ENCODE measurements at places on chromosomes 4 and X.

DNA sequence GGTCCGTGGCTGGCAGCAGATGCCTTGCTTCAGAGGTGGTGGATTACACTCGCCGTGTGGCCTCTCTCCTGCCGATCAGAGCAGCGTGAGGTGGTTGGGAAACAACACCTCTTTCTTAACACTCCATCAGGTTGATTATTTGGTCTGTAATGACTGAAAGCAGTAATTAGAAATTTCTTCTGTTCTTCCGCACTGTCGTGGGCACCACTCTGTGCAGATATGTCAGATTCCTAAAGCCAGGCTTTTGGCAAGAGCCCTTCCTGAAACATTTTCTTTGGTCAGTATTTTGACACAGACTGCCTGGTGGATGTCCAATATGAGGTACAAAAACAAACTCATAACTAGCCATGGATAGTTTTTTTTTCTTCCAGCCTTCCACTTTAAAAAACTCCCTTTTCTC is 100.9 kb downstream of the FNIP2 start:
- no peak for DNase-seq

- no peak for DNase-seq
These were observed 70.6 kb downstream of the AR start for GRCh38 chrX:67614423-67614822.

- no peak for DNase-seq
These were observed 37.8 kb downstream of the DGKK start for GRCh38 chrX:50432829-50433289.

- DNase-seq = no peak
These were observed 86.2 kb downstream of the NPFFR2 start for GRCh38 chr4:72118017-72118416.

DNA sequence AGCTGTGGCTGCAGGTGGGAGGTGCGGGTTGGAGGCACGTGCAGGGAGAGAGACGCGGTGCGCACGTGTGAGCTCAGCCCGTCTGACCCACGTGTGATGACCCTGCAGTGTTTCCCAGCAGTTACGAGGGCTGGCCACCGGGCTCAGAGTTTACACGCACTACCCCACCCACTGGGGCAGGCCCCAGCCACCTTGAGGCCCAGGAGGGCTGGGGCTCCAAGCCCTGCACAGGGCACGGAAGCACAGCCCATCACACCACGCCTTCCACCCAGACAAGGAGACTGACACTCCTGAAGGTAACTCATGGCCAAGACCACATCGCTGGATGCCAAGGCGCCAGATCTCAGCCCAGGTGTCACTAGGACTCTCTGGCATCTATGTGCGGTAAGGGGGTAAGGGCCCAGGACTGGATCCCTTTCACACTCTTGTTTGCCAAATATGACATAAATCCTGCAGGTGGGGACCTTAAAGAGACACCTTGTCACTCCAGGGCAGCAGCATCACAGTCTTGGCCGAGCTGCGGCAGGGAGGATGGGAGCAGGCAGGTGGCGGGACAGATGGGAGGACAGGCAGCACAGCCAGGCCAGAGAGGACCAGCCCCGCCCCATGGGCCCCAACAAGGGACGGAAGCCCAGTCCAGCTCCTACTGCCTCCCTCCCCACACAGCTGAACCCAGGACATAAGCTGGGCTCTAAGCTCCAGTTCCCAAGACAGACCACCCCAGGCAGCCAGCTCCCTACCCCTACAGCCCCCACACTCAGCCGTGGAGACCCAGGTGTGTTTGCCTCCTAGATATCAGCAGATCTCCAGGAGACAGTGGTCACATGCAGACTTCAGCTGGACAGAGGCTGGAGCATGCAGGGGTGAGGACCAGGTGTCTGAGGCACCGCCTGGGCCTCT is 56.8 kb downstream of the ZFYVE28 start:
- DNase-seq = no peak

DNA sequence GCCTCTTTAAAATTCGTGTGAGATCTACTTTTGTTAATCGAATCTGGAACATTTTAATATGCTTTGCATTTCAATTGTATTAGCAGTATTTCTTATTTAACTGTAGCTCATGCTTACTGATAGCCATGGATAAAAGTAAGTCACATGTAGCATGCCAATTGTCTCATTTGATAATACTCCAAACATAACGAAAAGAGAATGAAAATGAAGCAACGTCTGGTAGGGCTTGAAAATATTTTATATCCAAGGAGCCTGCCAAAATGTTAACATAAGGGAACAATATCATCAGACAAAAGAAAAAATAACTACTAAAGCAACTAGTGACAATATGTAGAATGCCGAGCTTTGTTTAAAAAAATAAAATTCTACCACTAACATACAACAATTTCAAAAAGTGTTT is 94.1 kb upstream of the MID1 start:
- no peak for DNase-seq

DNA sequence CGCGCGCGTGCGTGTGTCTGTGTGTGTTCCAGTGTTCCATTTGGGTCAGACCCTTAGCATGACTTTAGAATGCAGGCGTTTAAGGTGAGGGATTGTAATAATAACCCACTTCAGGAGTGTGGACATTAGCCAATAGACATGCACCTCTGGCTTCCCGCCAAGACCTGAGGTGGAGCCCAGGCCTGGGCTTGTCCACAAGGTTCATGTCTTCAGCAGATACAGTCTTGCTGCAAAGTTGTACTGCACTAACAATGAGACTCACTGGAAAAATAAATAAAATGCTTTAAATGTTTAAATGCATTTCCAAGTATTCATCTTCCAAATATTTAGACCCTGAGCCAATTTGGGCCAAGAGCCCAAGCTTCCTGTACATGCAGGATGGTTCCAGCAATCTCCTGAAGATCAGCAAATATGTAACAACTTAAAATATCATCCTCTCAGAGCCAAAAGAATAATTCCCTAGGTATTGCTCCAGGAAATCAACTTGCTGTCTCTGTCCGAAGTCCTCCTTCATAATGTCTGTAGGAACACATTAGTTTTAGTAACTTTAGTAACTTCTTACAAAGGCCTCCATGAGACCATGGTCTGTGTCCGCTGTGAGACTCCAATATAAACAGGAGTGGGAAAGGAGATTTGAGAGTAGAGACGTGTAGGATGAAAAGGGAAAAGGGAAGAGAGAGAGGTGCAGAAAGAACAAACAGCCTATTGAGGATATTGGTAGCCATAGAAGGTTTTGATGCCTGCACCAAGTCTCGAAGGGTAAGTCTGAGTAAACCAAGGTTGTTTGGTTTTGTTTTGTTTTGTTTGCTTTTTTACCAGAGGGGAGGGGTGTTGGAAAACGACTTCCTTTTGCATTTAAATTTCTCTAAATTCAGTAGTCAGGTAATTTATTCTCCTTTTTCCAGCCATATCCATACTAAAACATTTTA is 98.5 kb upstream of the KLF3 start:
- no peak for DNase-seq

GRCh38 chrX:63402106-63402505 is 51.0 kb upstream of the SPIN4 start:
- DNase-seq = no peak

DNA sequence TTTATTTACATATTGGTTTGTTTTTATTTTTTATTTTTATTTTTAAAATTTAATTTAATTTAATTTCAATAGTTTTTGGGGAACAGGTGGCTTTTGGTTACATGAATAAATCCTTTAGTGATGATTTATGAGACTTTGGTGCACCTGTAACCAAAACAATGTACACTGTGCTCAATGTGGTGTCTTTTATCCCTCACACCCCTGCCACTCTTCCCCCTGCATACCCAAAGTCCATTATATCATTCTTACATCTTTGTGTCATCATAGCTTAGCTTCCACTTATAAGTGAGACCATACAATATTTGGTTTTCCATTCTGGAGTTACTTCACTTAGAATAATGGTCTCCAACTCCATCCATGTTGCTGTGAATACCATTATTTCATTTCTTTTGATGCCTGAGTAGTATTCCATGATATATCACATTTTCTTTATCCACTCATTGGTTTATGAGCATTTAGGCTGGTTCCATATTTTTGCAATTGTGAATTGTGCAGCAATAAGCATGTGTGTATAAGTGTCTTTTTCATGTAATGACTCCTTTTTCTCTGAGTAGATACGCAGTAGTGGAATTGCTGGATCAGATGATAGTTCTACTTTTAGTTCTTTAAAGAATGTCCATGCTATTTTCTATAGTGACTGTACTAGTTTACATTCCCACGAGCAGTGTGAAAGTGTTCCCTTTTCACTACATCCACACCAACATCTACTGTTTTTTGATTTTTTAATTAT is 157.1 kb downstream of the CPXCR1 start:
- no peak for DNase-seq
